Activated CD4-positive, alpha-beta T cell treated with anti-CD3 and anti-CD28 coated beads, Interleukin-2, amount 10 ng/mL, durations not matched to agents 24 days and 14 days (primary cell): ENCODE measurements at places on chromosomes 12 and 14. TPM values are rescaled to one million over a fixed set of nuclear protein-coding genes. Genes with fewer than 3 reads are reported as not detected.

DHH gene
- total RNA-seq = 0.07 and 0.09 TPM in 2 replicates

SLC17A8 gene
- total RNA-seq = not detected in 2 replicates

DNA sequence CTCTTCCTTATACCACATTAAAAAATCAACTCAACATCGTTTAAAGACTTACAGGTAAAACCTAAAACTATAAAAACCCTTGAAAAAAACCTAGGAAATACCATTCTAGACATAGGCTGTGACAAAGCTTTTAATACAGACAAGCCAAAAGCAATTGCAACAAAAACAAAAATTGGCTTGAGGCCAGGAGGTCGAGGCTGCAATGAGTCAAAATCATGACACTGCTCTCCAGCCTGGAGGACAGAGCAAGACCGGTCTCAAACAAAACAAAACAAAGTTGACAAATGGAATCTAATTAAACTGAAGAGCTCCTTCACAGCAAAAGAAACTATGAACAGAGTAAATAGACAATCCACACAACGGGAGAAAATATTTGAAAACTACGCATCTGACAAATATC, 1057.8 kb downstream of the FSCB start:
- no peak for DNase-seq

DNA sequence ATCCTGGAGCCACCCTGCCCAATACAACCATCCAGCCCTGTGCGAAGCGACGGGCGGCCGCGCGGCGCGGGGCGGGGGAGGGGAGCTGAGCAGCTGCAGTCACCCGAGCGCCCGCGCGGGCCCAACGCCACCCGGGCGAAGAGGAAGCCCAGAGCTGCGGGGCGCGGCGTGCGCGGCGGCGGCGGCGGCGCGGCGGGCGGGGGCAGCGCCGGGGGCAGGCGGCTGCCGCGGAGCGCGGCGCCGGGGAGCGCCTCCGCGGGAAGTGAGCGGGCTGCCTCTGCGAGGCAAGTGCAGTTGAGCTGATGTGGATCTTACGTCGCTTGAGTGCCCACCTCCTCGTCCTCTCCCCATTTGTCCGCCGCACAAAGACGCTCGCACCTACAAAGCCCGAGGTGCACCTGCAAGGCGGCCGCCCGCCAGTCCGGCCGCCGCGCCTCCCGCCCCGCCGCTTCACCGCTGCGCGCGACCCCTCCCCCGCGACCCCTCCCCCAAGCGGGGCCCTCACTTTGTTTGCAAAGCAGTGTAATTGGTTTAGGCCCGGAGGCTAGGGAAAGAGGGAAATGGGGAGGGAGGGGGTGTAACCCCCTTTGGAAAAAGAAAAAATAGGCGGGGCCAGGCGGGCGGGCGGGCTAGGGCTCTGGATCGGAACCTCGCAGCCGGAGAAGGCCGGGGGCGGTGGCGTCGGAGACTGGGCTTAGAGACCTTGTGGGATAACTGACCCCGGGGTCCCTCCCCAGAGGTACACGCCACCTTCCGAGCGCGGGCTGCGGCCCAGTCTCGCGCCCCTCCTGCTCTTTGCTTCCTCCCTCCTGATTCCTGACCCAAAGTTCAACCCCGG, at the start of the genes FOXA1 and TTC6:
Gene FOXA1 (minus strand): TSS at position 279 of the 838 bp plus-strand sequence. CDS start 277 bp downstream, at position 2.
Gene TTC6 (plus strand): TSS at position 659 of the 838 bp plus-strand sequence. CDS start 26,436 bp downstream, outside the sequence.
- no peak for DNase-seq

- no peak for DNase-seq
Observed at GRCh38 chr14:34964977-34965764, 17.6 kb upstream of the SRP54 start.

DNA sequence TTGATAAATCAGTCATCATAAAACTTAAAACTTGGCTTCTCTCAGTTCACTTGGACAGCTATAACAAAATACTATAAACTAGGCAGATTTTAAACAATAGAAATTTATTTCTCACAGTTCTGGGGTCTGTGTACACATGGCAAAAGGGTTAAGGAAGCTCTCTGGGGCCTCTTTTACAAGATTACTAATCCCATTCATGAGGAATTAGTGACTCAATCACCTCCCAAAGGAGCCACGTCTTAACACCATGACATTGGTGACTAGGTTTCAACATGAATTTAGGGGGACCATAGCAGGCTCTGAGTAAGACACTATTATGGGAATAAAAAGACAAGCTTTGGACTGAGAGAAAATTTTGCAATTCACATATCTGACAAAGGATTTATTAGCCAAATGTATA, 436.5 kb downstream of the PDZRN4 start:
- no peak for DNase-seq

GRCh38 chr14:50512463-50512862, 19.9 kb downstream of the MAP4K5 start:
- DNase-seq = no peak

- DNase-seq = no peak
Observed at GRCh38 chr14:85535991-85536832, 6.3 kb downstream of the FLRT2 start.

GRCh38 chr12:49706351-49707127, 666 bp downstream of the FMNL3 start:
- peak; percentile 74 for DNase-seq

GRCh38 chr14:102584871-102585869, 7.3 kb upstream of the RCOR1 start:
- no peak for DNase-seq
